ENCODE measurements at places on chromosomes 16 and 17.

- DNase-seq: no peak
Measured at GRCh38 chr17:62675260-62675659, 47.8 kb downstream of the MRC2 start.

- DNase-seq: no peak
Measured at GRCh38 chr16:72785171-72785570, 262.8 kb downstream of the ZFHX3 start.

GRCh38 chr16:73883841-73884240 is 412.8 kb upstream of the PSMD7 start:
- no peak for DNase-seq

DNA sequence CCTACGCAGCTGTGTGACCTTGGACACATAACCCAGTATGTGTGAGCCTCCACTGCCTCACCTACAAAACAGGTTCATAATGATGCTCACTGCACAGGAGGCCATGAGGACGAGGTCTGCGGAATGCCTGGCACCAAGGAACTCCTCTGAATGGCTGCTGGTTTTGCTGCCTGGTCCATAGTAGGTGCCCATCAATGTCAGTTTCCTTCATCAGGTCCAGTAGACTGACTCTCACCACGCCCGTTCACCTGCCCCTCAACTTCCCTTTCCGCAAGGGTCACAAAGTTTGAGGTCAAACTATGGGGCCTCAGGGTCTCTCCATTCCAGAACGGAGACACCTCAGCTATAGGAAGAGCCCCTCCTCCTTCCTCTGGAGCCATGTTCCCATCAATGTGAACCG is 8.8 kb downstream of the PNMT start:
- DNase-seq: no peak

- DNase-seq: no peak
Measured at GRCh38 chr16:86322806-86323205, 187.5 kb upstream of the FOXF1 start.

DNA sequence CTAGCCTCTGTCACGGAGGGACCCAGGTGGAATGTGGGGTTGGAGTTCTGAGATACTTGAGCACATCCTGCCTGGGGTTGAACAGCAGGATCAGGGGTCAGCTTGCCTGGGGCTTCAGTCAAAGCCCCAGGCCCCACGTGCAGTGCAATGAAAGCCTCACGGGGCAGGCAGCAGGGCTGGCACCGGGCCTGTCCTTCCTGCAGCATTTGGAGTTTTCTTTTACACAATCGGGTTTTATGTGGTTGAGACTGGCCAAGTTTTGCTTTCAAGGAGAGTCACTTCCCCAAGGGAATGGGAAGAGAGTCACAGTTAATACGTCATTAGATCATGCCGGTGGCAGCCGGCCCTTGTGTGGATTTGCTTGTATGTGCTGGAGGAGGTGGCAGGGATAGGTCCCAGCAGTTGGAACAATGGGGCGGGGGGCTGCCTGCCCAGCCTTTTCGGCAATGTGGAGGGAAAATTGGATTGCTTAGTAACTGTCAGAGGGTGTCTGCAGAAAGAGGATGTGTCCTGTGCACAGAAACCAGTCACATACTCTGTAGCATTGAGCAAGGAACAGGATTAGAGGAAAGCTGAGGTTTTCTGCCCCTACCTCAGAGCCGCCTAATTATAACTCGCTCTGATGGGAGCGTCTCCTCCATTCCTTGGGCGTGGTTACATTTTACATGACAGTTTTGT is 4.5 kb downstream of the RMI2 start:
- DNase-seq: no peak
